AG09309 (cell line): ENCODE measurements at places on chromosomes 4 and X.

GRCh38 chrX:140104760-140105159 lies 139.4 kb upstream of the CXorf66 start:
- DNase-seq: no peak

DNA sequence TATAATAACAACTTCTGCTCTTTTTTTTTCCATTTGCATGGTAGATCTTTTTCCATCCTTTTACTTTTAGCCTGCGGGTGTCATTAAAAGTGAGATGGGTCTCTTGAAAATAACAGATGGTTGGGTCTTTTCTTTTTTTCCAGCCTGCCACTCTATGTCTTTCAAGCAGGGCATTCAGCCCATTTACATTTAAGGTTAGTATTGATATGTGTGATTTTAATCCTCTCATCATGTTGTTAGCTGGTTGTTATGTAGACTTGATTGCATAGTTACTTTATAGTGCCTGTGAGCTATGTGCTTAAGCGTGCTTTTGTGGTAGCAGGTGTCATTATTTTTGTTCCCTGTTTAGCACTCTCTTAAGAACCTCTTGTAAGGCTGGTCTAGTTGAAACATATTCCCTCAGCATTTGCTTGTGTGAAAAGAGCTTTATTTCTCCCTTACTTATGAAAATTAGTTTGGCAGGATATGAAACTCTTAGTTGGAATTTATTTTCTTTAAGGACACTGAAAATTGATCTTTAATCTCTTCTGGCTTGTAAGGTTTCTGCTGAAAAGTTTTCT lies 326.1 kb downstream of the SH3BGRL start:
- no peak for DNase-seq

GRCh38 chrX:11097933-11098332 lies 13.2 kb upstream of the HCCS start:
- no peak for DNase-seq

DNA sequence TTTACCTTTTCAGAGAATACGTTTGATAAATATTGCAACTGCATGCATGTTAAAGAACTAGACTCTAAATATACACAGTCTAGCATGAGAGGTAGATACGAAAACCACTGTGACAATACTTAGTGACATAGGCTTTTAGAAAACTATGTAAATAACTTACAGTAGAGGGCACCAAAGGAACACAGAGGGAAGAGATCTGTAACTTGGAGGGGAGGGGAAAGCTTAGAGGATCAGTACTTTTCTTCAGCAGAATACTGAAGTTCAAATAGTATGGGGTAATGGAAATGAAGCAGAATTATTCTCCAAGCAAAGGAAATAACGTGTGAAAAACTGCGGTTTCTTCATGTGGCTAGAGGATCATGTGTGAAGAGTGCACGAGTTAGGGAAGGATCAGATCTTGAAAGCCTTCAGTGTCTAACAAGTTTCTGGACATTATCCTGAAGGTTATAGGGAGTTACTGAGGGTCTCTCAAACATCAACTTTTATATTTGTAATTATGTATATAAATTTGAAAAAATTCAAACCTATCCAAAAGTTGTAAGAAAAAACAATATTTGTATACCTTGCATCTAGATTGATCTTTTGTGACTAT lies 264.3 kb downstream of the NPFFR2 start:
- no peak for DNase-seq

GRCh38 chrX:46662188-46662958 lies 88.8 kb downstream of the CHST7 start:
- DNase-seq: no peak
